ENCODE measurements at places on chromosomes 4 and X.

DNA sequence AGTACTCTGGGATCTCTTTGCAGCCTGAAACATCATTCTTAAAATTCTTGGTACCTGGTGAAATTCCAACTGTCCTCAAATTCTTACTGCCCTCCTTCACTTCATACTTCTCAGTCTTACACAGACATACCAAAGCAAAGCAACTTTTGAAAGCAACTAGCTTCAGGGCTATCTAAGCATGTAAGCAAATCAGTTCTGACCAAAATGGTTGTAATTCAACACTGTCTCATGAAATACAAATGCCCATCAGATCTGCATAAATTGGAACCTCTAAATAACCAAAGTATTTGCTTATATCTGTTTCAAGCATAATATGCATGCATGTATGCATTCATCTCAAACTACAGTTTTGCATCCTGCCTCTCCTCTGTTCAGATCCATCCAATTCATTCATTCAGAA is 308.1 kb upstream of the PPARGC1A start:
- DNase-seq, result no peak

DNA sequence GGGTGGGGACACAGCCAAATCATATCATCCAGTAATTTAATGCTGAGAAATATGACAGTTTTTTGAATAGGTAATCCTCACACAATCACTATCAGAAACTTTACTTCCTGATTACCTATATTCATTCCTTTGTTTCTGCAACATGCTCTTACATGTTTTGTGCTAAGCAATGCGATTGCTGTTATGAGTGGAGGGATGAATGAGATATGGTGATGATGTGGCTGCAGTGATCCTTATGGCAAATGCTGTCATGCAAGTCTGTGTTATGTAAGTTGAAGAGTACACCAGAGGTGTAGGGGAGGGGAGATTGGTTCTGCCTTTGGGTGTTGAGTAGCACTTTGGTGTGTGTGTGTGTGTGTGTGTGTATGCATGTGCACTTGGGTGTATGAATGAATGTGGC is 14.6 kb downstream of the HERC3 start:
- no peak for DNase-seq

DNA sequence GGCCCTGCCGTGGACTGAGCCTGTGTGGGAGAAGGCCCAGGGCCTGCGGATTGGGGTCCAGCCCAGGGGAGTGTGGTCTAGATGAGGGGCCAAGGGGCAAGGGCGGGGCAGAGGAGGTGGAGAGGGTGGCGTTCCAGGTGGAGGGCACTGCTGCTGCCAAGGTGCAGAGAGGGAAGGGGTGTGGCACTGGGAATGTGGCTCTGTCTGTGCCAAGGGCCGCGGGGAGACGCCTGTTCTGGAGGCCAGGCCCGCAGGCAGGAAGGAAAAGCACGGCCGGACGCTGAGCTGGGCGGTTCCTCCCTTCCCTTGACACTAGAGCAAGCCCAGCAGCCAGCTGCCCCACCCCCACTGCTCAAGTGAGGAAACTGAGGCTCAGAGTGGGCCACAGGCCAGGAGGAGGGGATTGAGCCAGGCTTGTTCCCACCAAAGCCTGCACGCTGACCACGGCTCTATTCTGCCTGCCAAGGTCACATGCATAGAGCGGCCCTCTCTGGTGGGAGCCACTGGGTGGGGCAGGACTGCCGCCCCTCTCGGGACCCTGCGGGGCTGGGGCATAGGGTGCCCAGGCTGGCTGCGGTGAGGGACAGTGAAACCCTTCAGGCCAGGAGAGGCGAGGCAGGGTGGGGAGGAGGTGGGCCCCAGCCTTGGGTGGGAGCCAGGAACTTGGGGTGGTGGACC is 13.0 kb downstream of the SH3BP2 start:
- DNase-seq, result no peak

- DNase-seq, result peak; percentile 77
Observed at GRCh38 chr4:78627046-78627965, 75.7 kb downstream of the ANXA3 start.

DNA sequence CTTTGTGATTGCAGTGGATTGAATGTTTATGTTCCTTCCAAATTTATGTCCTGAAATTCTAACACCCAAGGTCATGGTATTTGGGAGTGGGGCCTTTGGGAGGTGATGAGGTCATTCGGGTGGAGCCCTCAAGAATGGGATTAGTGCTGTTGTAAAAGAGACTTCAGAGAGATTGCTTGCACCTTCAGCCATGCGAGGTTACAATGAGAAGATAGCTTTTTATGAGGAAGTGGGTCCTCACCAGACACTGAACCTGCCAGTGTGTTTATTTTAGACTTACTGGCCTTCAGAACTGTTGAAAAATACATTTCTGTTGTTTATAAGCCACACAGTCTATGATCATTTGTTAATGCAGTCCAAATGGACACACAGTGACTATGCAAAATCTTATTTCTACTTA is 161.0 kb upstream of the GPRIN3 start:
- DNase-seq, result no peak

DNA sequence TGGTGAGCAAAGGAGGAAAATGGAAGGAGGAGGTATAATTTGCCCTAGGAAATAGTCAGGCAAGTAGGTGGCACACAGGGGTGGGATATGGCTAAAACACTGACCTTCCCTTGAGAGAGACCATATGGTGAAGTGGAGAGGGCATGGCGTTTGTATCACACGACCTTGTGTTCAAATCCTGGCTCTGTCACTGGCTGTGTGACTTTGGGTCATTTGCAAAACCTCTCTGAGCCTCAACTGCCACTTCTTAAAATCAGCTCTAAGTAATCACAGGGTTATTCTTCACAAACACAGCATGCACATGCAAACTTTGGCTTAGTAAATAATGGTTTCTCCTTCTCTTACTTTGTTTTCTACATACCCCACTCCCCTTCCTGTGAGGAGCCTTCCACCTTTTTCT is 8.7 kb downstream of the PDGFRA start:
- DNase-seq, result no peak

DNA sequence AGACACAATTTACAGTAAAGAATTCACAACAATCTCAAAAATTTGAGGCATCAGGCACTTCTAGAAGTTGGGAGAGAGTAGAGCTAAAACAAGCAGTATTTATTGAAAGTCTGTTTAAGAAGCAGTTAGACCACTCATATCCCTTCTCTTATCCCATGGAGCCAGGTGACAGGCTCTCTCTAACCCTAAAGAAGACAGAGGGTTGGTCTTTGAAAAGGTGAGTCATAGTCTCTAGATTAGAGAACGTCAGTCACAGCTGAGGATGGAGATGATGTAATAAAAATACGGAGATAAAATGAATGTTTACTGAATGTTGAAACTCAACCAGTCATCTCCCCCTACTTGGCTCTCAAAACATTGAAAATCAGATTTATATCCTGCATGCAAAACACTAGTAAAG is 223.8 kb downstream of the CHIC2 start:
- peak; percentile 23 for DNase-seq

- no peak for DNase-seq
Observed at GRCh38 chrX:38368774-38369173, 16.4 kb downstream of the OTC start.

DNA sequence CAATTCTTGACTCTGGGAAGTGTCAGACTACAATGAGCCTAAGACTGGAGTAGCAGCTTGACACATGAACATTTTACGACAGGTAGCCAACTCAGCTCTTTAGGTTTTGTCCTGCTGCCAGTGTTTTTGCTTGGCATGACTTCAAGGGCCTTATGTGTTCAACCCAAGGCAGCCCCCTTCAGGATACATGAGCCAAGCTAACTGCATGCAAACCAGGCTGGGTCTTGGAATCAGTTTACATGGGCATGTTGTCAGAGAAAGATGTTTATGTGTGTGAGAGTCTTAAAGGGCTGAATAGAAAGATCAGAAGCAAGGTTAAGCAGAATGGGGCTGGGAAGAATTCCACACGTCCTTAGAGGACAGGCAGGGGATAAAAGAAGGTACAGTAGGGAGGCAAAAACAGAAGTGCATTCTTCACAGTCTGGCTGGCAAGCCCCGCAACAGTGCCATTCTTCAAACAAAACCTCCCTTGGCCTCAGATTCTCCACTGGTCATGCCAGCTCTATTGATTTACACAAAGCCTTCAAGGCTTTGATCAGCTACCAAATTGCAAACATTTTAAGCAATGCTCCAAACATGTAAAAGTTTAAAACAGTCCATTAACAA is 97.3 kb downstream of the NKX6-1 start:
- peak; percentile 17 for DNase-seq

GRCh38 chr4:39362827-39363226 is 3.3 kb downstream of the RFC1 start:
- no peak for DNase-seq

DNA sequence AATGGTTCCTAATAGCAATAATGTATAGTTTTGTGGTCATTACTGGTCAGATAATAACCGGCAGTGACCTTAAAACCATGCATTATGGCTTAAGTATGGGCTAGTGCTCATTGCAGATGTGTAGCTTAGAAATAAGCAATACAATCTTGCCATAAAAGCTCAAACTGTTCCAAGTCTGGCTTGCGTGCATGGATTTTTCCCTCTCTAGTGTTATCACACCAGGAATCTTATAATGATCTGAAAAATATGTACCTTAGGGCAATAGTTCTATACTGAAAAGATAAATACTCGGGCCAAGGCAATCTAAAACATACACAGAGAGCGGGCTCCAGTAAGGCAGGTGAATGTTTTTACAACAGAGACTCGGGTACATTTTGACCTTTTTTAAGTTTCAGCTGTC is 157.8 kb downstream of the DHX15 start:
- no peak for DNase-seq

DNA sequence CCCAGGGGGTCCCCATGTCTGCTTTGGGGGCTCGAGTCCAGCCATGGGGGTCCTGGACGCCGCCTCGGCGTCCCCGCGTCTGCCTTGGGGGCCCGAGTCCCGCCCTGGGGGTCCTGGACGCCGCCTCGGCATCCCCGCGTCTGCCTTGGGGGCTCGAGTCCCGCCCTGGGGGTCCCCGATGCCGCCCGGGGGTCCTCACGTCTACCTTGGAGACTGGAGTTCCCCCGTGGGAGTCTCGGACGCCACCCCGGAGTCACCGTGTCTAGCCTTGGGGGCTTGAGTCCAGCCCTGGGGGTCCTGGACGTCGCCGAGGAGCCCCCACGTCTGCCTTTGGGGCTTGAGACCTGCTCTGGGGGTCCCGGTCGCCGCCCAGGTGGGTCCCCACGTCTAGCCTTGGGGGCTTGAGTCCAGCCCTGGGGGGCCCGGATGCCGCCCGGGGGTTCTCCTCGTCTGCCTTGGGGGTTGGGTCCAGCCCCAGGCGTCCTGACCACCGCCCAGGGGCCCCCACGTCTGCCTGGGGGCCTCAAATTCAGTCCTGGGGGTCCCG is 1.1 kb upstream of the GTPBP6 start:
- DNase-seq, result no peak

- no peak for DNase-seq
Observed at GRCh38 chr4:94814237-94814636, 56.5 kb downstream of the BMPR1B start.

DNA sequence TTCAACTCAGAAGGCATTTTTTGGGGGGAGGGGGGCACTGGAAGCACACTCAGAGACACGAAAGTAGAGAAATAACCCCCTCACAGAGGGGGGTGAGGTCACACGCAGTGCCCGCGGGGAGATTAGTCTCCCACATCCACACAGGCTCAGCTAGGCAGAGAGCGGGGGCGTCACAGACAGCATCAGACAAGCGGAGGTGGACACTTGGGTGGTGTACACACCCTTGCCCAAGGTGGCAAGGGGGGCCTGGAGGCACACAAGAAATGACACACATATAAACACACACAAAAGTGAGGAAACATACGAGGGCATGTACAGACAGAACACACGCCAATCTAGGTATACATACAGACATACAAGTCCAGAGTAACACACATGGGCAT is 637 bp upstream of the SYN1 start:
- DNase-seq, result no peak

GRCh38 chr4:186018261-186018660 is 50.7 kb upstream of the TLR3 start:
- no peak for DNase-seq

GRCh38 chr4:15438939-15439524 is 11.2 kb downstream of the C1QTNF7 start:
- peak; percentile 61 for DNase-seq

GRCh38 chrX:71935476-71935875 is 24.8 kb downstream of the NHSL2 start:
- DNase-seq, result no peak

DNA sequence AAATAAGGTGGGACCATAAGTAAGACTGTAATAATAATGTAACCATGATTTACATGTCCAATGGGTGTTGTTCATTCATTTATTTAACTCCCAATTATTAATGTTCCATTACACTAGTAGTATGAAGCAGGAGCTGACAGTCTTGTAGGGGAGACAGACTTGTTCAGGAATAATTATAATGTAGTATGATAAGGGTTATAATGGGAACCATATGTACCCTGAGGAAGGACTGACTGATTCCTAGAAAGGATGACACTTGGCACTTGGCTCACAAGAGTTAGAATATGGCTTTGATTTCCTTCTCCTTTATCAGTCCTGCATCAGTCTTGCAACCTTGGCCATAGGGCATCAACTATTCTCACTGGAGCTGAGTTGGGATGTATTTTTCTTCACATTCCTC is 24.2 kb downstream of the PCDH7 start:
- no peak for DNase-seq

DNA sequence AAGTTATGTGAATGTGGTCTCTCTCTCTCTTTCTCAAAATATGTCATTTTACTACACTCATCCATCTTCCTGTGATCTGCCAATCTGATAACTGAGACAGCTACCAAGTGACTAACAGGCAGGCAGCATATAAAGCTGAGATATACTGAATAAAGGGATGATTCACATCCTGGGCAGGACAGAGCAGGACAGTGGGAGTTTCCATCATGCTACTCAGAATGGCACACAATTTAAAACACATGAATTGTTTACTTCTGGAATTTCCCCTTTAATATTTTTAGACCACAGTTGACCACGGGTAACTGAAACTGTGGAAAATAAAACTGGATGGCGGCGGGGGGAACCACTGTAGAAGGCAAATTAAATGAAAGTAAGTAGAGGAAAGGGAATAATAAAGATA is 58.6 kb upstream of the DCTD start:
- peak; percentile 91 for DNase-seq

DNA sequence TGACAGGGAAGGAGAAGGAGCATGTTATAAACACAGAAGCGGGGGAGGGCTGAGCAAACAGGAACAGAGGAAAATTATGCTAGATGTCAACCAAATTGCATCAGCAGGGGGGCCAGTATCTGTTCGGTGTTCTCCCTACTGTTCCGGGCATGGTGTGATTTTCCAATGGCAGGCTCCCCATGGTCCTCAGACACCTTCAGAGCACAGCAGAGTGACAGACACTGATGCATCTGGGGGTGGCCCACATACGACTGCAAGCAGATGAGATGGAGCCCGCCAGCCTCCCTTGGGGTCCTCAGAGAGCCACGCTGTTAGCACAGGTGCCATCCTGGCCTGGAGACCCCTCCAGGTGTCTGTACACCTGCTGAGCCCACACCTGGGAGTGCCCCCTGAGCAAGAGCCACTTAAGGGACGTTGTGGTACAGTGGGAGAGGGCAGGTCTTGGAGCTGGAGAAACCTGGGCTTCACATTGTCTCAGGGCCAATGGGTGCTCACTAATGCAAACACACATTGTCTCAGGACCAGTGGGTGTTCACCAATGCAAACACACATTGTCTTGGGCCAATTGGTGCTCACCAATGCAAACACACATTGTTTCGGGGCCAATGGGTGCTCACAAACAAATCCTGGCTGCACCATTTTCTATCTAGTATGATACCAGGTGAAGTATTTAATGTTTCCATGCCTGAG is 95.4 kb downstream of the SLC2A9 start:
- DNase-seq, result no peak
